ENCODE measurements at places on chromosomes 1 and 21.

DNA sequence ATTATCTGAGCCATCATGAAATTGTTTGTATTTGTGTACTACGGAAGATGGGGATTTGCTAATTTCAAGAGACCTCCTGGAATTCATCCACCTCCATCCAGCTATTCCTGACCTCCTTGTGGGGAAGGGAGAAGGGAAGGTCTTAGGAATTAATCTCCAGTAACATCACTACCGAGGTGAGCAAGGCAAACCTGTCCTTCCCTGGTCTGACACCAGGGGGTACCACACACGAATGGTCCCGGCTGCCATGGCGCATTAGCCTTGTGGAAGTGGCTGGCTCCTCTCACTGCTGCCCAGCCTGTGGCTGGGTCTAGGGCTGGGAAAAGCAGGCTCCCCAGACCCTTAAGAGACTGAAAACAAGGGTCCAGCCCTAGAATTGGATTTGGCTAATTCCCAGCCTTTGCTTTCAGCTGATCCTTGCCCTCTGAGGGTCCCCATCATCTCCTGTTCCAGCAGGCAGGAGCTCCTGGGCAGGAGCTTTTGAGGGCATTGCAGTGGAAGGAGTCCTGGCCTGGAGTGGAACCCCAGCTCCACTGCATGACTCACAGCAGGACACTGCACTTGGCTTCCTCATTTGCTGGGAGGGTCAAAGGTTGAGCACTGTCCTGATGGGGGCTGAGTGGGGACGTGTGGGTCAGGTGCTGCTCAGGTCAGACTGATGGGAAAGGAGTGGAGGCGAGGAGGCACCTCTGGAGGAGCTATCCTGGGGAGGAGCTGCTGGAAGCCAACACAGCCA, 34.8 kb downstream of the RIMS3 start:
- no peak for DNase-seq

DNA sequence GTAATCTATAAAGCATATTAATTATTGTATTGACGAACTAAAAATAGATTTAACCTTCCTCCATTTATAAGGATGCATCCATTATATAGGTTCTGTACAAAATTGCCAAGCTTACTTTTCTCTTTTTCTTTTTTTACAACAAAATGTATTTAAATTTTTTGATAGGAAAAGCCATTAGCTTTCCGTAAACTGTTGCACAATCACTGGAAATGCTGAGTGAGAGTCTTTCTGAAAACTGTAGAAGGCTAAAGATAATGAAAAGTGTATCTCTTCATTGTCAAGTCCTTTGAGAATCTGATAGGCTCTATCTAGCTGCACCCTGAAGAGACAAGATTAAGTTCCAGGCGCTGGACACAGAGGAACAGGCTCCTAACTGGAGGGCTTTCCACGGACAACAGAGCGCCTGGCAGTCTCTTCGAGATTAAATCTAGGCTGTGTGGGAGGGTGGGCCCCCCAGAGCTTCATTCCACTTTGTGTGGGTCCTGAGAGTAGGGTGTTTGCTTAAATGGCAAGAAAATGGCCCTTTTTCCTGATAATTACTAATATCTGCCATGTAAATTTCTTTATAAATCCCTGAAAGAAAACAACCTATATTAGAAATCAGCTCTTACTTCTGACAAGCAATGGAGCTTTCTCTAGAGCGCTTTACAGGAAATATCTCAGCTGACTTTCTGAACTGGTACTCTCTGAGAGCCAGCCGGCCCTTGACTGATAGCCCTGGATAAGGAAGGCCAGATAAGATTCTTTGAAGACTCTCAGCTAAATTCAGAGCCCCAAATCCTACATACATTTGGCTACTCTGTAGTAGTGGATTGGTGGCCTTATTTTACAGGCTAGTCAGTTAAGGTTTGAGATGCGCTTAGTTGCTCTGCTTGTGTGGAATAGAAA, 108.3 kb downstream of the FMN2 start:
- no peak for DNase-seq

DNA sequence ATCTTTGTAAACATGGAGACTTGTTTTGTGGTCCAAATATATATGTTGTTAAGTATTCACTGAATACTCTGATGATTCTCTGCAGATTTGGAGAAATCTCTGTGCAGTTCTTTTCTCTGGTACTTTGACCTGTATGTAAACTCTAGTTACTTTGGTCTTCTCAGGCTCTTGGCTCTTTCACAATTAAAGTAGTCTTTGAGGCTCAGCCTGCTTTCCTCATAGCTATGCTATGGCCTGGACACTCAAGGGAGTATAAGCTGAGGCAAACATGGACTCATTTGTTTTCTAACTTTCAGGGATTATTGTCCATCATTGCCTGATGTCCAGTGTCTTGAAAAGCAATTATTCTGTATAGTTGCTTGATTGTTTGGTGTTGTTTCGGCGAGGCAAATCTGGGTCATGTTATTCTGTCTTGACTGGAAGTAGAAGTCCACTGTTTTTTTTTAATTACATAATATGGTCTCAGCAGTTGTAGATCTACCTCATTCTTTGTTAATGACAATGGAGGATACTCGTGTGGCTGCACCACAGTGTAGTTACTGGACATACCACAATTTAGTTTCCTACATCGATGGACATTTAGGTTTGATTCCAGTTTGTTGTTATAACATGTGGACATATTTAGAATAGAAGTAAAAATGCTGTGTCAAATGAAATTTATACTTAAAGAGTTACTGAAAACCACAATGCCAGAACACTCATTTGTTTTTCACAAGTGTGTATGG, 9.2 kb downstream of the PTBP2 start:
- DNase-seq, result no peak

DNA sequence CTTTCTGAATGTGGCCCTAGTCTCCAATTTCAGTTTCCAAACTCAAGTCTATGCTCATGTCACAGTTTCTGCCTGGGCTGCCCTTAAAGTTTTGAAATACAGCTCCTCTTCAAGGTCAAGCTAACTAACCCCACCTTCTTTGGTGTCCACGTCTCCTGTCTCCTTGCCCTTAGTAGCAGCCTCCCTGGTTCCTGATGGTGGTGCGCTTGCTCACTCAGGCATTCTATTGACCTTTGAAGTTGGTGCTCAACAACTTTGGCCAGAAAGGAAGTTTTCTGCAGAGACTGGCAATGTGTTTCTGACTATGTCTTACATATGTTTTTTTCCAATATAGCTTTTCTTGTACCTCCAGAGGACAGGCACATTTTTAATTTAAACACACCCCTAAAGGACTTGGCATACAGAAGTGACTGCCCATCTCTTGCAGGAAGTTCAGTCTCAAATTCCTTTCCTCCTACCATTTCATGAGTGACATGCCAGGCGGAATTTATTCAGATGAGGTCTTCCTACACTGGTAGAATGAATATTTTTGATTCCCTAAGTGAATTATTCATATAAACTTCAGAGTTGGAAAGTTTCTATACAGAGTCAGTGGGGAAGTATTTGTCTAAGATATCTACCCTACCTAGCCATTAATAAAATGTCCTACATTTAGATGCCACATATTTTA, 364.3 kb upstream of the USP24 start:
- DNase-seq, result no peak

DNA sequence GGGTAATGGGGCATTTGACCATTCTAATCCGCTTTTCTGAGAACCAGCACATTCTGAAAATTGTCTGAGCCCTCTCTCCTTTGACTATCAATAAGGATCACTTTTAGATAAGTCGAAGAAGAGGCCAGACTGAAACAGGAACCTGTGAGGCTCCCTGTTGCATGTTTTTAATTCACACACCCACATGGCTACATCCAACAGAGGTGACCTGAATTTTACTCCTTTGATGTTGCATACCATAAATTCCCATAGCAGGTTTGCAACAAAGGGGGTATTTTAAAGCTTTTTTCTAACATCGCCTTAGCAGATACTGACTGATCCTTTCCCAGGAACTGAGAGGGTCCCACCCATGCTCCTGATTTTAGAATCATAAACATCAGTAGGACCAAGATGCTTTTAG, 450.8 kb downstream of the USP25 start:
- DNase-seq, result no peak

GRCh38 chr1:61637470-61637869, 87.5 kb downstream of the TM2D1 start:
- DNase-seq, result no peak

- DNase-seq, result no peak
Measured at GRCh38 chr21:43305336-43305665, 121.6 kb downstream of the SIK1 start.

DNA sequence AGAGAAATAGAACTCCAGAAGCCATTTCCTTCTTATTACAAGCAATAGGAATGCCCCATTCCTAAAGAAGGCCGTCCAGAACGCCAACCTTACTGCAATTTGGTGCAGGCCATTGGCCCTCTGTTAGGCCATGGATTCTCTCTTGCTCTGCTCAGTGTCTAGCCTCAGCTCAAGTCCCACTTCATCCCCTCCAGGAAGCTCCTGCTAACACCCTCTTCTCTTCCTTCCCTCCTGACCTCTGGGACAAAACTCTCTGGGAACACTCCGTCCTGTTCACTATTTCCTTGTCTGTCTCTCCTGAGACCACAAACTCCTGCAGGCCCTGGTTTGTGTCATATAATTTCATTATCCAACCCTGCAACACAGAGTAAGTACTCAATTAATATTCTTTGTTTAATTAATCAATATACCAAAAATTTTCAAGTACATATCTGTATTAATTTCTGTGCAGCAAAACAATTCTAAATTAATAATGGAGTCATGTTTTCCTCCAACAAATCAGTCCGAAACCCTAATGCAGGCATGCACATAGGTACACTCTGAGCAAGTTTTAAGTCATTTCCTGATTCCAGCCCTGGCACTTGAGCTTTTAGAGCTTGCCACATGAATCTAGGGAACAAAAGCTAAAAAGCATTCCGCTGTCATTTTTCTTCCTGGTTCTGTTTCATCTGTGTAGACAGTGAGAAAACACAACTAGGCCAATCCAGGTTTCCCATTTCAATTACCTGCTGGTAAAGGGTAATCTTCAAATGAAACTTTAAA, 245.3 kb downstream of the SETD4 start:
- DNase-seq, result no peak

GRCh38 chr1:8184301-8184700, 133.6 kb upstream of the SLC45A1 start:
- DNase-seq, result no peak

GRCh38 chr1:150126811-150127210, 22.9 kb upstream of the PLEKHO1 start:
- no peak for DNase-seq

DNA sequence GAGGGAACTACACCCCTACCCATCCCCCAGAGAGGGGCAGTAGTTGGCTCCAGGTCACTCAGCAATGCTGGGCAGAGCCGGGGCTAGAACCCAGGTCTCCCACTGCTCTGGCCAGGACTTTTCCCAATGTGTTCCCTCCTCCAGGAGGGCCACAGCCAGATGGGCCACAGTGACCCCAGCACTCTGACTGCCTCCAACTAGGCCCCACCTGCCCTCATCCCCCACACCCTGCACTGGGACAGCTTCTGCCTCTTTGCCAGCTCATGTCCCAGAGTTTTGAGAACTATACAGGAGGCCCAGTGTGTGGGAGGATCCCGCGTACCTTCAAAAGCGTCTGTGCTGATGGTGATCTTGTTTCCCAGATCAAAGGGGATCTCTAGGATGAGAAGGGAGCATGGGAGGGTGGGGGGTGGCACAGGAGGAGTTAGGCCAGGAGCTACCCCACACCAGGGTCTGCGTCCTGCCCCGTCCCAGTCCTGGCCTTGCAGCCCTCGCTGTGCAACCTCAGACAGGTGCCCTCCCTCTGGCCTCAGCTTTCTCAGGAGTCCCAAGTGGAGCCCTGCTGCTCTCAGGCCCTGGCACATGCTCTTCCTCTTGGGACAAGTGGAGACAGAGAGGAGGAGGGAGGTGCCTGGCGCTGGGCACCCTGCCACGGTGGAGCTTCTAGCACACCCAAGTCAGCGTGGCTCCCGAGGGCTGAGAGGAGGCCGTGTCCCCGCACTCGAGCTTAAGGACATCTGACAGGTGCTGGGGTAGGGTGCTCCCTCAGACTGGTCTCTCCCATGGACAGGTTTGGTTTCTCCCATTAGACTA, 22.0 kb downstream of the MYOM3 start:
- DNase-seq, result no peak

DNA sequence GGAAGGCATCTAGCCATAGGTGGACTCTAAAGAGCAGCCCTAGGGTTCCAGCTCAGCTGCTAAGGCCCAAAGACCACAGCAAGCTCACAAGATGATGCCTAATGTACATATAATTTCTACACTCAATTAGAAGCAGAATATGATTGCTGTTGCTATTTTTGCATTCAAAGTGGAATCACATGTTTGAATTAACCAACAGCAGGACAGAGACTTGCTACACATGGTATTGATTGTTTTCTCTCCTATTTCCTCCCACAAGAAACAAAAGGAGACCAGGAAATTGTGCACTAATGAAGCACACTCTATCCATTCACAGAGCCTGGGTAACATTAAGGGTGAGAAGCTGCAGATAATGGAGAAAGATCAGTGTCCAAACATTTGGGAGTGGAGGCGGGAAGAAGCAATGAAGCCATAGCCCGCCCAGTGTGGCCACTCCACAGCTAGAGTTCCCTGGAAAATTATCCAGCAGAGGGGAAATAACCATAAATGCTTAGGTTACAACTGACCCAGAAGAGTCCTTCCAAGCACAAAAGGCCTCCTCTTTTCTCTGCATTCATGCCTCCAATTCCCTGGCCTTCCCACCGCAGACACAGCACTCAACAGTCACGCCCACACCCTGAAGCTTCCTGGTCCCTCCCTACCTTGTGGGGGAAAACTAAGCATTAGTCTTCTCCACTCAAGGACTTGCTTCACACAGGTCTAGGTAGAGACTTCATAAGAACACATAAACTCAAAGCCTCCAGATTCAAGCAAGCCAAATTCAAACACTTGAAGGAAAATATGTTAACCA, 7.5 kb downstream of the CNN3 start:
- DNase-seq, result no peak

DNA sequence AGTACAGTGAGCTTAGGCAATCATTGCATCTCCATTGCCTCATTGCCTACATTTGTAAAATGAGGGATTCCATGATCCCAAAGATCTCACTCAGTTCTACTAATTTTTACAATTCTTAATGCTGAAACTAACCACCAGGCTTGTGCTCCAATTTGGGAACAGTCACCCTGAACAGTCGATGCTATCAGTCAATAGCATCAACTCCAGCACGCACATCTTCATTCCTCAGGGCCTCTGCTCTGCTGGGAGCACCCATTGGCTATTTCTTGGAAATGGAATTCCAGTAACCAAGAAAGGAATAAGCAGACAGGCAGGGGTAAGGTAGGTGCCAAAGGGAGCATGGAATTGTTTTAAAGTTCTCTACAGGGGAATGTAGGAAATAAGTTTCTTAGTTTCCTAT, 14.2 kb upstream of the ACKR1 start:
- DNase-seq, result no peak

DNA sequence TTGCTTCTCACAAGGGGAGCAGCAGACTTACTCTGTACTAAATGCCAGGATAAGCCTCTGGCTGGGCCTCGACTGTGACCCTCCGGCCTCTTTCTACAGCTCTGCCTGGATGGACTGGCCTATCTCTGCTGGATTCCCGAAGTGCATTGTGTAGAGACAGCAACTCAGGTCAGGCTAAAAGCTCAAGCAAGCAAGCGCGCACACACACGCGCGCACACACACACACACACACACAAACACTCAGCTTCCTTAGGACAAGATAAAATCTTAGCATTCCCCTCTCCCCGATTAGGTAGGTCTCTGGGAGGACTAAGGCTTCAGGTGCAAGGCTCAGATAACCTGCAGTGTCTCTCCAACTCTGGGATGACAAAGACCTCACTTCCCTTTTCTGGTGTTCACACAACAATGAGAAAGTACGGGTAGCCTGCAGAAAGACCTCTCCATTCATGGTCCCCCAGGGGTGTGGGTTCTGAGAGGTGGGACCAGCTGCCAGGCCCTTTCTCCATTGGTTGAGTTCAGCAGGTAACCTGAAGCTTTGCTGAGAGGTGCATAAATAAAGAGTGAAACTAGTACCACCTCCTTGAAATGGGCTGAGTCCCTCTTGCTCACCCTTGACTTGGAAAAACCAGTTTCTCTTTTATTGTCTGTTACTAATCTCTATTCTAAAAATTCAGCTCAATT, 155.1 kb upstream of the CAMK1G start:
- DNase-seq, result no peak

Data from activated CD4-positive, alpha-beta T cell treated with anti-CD3 and anti-CD28 coated beads for 4 hours (primary cell).